ENCODE measurements at places on chromosomes 3 and 15. TPM values are rescaled to one million over a fixed set of nuclear protein-coding genes. Genes with fewer than 3 reads are reported as not detected.

- peaks cover 9% of the 10 kb centered on the region for H3K27me3 ChIP-seq
- H3K36me3 ChIP-seq = no peaks in the 10 kb centered on the region
- no peak overlapping the region for H3K4me3 ChIP-seq
- H3K4me1 ChIP-seq = no peaks in the 10 kb centered on the region
- H3K27ac ChIP-seq = no peak overlapping the region
Observed at GRCh38 chr3:127464642-127465041, 125.9 kb downstream of the TPRA1 start.

DNA sequence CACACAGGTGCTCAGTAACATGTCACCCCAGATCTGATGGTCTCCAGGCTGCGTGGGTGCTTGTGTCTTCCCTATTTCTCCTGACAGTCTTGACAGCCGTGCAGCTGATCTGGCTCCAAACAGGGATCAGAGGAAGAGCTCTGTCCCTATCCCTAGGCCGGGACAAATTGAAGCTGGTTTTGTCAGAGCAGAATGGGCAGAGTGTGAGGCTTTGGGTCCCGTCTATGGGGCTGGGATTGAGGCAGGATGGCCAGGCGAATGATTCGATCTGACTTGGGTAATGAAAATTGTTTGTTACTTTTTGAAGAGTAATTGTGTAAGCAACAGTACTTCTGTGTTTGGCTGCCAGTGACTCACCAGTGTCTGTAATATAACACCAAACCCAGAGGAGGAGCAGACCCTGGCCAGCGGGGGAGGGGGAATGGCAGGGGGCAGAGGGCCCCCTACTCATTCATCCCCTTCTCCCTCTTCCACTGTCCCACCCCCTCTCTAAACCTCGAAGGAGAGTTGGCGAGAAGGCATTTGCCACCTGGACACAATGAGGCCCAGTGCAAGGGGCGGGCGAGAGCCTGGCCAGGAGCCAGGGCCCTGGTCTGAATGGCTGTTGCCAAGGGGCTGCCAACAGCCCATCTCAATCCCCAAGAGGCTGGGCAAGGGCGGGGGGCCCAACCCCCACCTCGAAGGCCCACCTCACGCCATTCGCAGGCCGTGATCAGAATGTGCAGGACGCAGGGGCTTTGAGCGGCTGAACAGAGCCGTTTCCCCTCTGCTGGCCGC lies 4.9 kb upstream of the MAGEF1 start:
- H3K4me1 ChIP-seq = no peaks in the 10 kb centered on the region
- no peak overlapping the region for H3K4me3 ChIP-seq
- H3K27me3 ChIP-seq = no peaks in the 10 kb centered on the region
- peak overlapping the region; percentile 57 for H3K27ac ChIP-seq
- no peaks in the 10 kb centered on the region for H3K36me3 ChIP-seq
- peak; percentile 25 for DNase-seq

- H3K36me3 ChIP-seq = no peaks in the 10 kb centered on the region
- H3K4me1 ChIP-seq = peaks cover 3% of the 10 kb centered on the region
- no peak overlapping the region for H3K27ac ChIP-seq
- DNase-seq = no peak
- no peak overlapping the region for H3K4me3 ChIP-seq
- no peaks in the 10 kb centered on the region for H3K27me3 ChIP-seq
Observed at GRCh38 chr3:139518306-139518705, 21.2 kb downstream of the RBP1 start.

MYO5C gene
- polyA plus RNA-seq = 2.4 TPM

- DNase-seq = no peak
- H3K36me3 ChIP-seq = no peaks in the 10 kb centered on the region
- H3K27me3 ChIP-seq = no peaks in the 10 kb centered on the region
- H3K27ac ChIP-seq = no peak overlapping the region
- no peaks in the 10 kb centered on the region for H3K4me1 ChIP-seq
Observed at GRCh38 chr3:79081335-79081734, 686.5 kb downstream of the ROBO1 start.

GRCh38 chr3:177426878-177427495 lies 229.7 kb upstream of the TBL1XR1 start:
- H3K4me3 ChIP-seq = no peak overlapping the region
- no peaks in the 10 kb centered on the region for H3K27me3 ChIP-seq
- no peak for DNase-seq
- H3K27ac ChIP-seq = no peak overlapping the region

DNA sequence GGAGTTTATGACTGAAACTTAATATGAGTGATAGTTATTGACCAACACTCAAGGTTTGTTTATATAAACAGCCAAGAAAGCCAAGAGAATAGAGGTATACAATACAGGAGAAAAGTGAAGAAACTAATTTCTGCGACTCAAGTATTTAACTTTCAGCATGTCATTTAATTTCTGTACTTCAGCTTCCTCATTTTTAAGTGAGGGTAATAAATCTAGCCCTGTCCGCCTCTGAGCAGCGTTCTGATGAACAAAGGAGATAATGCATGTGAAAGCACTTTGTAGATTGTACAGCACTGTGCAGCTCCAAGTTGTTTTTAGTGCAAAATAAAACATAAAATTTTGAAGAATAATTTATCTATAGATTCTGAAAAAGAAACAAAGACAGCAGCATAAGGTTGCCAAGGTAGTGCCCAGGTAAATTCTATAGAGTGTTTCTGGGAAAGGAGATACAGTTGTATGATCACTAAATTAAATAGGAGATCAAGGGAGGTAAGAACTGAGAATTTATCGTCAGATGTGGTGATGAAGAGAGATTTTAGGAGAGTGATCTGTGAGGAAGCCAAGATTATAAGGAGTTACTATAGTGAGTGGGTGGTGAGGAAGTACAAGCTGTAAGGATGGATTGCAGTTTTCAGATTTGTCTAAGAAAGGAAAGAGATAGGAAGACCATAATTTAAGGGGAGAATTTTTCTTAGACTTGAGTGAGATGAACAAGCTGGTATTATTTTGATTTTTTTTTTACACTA lies 71.3 kb downstream of the RASA2 start:
- H3K27ac ChIP-seq = no peak overlapping the region
- H3K4me1 ChIP-seq = peaks cover 26% of the 10 kb centered on the region
- no peak overlapping the region for H3K4me3 ChIP-seq
- H3K36me3 ChIP-seq = peaks cover 2% of the 10 kb centered on the region
- peak; percentile 70 for DNase-seq

CHST13 gene
- polyA plus RNA-seq = 0.21 TPM

SOX2 gene
- polyA plus RNA-seq = not detected

ANKUB1 gene
- not detected for polyA plus RNA-seq
